ENCODE measurements at places on chromosomes 5 and 9.

- no peak for DNase-seq
Measured at GRCh38 chr9:8946461-8946860, 1146.9 kb upstream of the DMAC1 start.

DNA sequence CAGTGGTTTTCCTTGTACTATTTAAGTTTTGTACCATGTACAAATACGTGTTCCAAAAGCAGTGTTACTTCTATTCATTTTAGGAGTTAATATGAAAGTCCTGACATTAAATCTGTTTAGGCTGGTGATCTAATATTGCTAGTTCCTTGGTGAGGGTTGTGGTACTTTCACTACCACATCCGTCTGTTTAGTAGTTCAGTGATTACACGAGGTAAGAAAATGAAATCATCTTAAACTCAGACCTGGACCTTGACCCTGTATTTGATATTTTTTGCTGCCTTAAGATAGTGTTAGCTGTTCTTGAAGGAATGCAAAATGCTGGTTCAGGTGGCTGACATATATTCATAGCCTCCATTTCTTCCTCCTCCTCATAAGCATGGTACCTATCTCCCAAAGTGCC, 50.3 kb downstream of the MTAP start:
- no peak for DNase-seq

- no peak for DNase-seq
Measured at GRCh38 chr9:118635416-118635815, 733.8 kb downstream of the BRINP1 start.

DNA sequence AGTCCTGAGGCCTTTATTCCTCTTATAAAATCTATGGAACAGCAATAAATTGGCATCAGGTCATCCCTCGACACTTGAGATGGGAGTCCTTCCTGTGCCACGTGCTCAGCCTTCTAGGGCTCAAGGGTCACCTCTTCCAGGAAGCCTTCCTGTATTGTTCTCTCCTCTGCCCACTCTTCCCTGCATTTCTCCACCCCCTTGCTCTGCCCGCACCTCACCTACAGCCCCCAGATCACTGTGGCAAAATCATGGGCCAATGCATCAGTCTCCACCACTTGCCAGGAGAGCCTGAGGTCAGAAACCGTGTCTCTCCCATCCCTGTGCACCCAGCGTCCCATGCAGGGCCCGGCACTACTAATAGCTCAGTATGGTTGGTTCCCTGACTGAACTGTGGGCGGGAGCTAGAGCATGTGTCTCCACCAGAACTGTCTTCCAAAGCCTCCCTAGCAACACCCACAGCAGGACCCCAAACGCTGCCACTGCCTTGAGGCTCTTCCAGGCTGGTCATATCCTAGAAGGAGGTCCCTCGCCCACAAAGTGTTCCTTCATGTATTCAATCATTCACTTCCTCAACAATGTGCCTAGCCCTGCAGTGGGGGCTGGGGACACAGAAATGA, 13.5 kb downstream of the DUSP1 start:
- no peak for DNase-seq

- DNase-seq, result no peak
Measured at GRCh38 chr9:8558176-8558575, 758.6 kb upstream of the DMAC1 start.

DNA sequence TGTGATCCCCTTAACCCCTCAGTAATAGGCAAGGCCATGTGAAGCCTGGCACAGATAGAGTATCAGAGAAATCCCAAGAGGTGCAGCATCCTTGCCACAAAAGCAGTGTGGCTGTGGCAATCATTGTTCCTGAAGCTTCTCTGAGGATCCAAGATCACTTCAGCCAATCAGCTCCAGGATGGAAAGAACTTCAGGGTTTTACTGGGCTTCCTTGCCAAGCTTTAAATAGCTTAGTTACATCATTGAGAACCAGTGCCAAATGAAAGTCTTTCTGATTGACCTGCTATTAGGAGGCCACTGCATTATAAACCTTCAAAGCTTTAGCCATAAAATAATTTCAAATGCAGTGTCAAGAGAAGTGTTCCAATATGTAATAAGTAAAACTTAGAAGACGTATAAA, 430.6 kb downstream of the PIK3R1 start:
- no peak for DNase-seq

DNA sequence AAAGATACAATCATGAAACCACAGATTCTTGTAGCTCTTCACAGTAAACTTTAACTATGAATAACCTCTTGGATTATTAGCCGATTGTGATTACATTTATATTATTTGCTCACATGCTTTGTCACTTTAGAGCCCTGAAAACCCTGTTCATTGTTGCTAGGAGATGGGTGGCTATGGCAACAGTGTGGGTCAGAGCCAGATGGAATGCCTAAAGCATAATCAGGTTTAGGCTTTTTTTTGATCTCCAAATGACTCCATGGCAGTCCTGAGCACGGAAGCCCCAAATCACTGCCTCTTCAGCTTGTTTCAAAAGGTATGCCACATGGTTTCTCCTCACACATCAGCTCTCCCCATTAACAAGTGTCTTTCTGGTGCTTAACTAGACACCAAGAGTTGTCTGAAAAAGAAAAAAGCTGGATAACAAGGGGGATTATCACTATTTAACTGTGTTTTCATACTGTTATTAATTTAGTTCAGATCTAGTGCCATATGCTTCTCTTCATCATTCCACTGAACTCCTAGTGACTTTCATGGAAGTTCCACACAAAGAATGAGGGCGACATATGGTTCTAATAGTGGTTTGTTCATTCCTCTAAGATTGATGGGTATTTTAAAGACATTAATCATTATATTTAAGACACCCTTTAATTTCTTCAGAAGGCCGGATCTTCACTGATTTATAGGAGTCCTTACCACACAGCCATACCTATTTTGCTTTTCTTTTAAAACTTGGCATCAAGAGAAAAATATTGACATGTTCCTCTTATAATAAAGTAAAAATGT, 88.8 kb upstream of the PAM start:
- no peak for DNase-seq
